Globus pallidus (tissue), 1 donor: ENCODE measurements at places on chromosomes 4 and X.

DNA sequence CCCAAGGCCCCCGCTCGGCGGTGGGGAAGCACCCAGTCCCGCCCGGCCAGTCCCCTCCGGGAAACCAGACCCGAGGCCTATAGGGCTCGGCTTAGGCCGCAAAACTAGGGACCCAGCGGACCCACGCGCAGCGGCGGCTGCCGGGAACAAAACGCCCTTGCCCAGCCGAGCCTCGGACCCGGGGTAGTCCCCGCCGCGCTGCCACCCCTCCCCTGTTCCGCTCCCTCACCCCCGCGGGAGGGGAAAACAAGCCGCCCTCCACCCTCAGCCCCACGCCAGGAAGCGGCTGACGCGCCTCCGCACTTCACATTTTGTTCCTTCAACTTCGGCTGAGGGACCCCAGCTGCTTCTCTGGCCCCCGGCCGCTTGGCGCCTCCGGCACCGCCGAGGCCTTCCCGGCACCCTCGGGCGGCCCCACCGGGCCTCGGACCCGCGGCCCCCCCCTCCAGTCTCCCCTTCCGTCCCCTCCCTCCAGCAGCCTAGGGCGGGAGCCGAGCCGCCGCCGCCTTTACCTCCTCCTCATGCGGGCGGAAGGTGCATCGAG is 694 bp downstream of the PDS5A start:
- DNase-seq = no peak

DNA sequence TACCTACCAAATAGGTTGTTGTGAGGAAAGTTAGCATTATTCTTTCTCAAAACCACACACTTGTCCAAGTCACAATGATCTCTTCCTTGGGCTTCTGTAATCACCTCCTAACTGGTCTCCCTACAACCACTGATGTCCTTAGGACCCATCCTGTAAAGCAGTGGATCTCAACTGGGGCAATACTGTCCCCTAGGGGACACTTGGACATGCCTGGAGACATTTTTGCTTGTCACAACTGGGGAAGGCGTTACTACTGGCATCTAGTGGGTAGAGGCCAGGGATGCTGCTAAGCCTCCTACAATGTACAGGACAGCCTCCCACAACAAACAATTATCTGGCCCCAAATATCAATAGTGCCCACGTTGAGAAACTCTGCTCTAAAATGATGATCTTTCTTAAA is 118.7 kb upstream of the AP1S2 start:
- peak; percentile 70 for DNase-seq

DNA sequence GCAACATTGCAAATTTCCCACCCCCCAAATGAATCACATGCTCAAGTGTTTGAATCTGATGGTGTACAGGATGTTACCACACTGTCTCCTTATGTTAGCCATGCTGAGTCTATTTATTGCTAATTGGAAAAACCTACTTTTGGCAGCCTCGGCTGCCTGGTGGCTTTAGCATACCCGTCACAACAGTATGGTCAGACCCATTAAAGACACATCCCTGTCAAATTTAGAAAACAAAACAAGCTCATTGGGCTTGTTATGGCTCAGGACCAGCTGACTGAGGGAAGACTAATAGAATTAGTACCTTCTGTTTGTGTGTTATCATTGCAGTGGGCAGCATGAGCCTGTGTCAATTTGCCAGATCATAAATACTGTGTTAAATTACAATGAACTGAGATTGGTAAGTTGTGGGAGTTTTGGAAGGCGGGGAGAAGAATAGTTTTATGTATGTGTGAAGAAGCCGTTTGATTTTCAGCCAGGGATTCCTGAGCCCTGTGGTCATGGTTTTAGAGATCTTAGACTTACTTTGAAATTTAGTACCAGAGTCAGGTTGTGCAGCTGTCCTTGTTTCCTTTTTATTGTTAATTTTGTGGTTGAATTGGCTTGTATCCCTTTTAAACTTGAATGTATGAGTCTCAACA is 66.8 kb downstream of the POLA1 start:
- DNase-seq = no peak

DNA sequence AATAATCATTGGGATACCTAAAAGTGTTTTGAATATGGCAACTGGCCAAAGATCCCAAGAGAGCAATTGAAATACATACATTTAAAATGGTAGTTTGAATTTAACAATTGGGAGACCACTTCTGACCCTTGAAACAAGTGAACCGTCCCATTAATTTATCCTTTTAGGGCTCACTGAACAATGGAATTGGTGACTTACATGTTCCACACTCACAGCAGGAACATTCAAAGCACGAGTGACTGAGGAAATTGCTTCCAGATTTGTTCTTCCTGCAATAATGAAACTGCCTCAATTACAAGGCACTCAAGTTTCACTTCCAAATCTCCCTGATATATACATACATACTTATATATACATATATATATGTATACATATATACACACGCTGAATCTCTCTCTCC is 20.6 kb downstream of the SLC39A8 start:
- no peak for DNase-seq

DNA sequence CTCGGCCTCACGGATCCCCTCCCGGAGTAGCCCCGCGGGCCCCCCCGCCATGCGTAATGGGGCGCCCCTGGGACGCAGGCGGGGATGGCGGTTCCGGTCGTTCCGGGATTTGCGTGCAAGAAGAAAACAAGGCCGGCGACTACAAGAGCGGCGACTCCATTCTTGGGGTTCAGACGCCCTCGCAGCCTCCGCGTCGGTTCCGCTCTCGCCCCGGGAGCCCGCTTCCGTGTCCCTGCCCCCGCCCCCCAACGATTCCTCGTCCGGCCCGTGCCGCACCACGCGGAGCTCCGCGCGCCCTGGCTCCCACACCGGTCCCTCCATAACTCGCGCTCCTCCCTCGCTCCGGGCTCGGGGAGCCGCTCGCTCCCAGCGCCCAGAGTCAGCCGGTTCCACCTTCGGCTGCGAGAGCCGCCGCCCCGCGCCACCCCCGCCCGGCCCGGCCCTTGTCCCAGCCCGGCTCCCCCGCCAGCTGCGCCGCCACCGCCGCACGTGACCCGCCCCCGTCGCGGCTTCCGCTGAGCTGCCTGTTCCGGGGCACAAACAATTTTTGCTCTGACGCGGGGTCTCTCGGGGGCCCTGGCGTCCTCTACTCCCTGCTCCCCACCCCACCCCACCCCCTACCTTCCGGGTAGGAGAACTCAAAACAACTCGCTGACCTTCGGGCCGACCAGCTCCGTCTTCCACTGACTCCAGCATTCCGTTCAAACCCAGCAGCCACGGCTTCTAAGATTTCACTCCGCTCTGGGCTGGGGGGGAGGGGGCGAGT is 78.8 kb upstream of the BCOR start:
- no peak for DNase-seq

GRCh38 chrX:7378406-7378805 is 230.5 kb upstream of the PUDP start:
- DNase-seq = no peak

- DNase-seq = no peak
Measured at GRCh38 chr4:6945052-6945409, 35.4 kb downstream of the TBC1D14 start.

GRCh38 chr4:119049342-119049741 is 86.3 kb upstream of the MYOZ2 start:
- DNase-seq = no peak

GRCh38 chrX:111010111-111010510 is 85.9 kb upstream of the PAK3 start:
- no peak for DNase-seq

DNA sequence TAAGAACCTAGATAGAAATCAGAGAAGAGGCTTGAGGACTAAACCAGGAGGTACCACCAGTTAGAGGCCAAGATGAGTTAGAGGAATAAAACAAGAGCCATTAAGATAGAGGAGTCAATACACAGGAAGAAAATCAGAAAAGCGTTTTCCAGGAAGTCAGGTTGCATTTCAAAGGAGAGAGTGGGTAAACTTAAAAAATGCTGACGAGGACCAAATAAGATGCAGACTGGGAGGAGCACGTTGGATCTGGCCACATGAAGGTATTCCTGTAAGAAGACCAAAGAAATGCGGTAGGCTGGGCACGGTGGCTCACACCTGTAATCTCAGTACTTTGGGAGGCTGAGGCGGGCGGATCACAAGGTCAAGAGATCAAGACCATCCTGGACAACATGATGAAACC is 533.1 kb upstream of the TENM3 start:
- no peak for DNase-seq

DNA sequence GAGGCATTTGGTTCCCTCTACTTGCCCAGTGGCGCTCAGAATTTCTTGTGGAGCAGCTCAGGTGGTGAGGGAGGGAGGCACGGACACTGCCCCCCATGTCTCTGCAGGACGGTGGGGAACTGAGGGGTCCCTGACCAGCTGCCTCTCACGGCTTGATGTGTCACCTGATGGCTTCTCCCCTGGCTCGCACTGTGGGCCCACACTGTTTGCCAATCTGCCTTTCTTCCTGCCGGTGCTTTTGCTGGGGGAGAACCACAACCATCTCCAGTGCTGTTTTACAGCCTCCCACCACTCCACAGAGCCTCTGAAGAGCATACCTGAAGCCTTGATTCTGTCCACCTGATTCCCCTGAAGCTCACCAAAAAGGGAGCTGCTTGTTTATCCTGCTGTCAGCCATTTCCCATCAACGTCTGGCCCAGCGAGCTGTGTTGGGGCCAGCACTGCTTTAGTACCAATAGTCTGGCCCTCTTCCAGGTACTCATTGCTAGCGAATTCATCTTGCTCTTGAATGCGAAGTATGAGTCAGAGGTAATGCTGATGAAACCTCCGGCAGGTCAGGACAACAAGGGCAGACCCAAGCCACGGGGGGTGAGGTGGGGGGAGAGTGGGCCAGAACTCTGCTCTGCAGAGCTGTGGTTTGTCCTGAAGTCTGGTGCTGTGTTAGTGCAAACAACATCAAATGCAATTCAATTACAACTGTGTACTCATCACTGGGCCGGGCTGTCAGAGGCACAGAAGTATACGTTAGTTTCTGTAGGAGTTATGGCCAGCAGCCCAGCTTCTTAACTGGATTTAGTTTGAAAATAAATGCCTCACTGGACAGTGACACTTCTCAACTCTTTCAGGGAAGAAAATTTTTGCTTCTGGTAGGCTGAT is 208.3 kb upstream of the JADE1 start:
- peak; percentile 47 for DNase-seq

- DNase-seq = no peak
Measured at GRCh38 chrX:101274198-101274597, 16.9 kb downstream of the TAF7L start.

DNA sequence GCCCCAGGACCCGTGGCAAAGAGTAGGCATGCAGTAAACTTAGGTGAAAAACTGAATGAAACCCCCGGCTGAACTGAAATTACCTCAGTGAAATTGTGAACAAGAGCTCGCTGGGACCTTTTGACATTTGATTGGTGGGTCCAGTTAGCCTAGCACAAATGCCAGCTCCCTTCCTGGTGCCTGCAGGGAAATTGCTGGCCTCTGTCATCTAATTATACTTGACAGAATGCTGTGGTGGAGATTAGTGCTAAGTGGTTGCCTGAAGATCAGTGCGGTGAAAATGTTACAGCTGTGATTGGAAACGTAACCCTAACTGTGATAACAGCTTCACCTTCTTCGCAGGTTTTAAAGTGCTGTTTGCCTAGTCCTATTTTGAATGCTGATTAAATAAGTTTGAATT is 43.0 kb downstream of the ADD1 start:
- DNase-seq = no peak

- no peak for DNase-seq
Measured at GRCh38 chrX:153468008-153468580, 2.3 kb downstream of the HAUS7 start.

- DNase-seq = no peak
Measured at GRCh38 chr4:112968451-112969159, 80.8 kb upstream of the ANK2 start.

DNA sequence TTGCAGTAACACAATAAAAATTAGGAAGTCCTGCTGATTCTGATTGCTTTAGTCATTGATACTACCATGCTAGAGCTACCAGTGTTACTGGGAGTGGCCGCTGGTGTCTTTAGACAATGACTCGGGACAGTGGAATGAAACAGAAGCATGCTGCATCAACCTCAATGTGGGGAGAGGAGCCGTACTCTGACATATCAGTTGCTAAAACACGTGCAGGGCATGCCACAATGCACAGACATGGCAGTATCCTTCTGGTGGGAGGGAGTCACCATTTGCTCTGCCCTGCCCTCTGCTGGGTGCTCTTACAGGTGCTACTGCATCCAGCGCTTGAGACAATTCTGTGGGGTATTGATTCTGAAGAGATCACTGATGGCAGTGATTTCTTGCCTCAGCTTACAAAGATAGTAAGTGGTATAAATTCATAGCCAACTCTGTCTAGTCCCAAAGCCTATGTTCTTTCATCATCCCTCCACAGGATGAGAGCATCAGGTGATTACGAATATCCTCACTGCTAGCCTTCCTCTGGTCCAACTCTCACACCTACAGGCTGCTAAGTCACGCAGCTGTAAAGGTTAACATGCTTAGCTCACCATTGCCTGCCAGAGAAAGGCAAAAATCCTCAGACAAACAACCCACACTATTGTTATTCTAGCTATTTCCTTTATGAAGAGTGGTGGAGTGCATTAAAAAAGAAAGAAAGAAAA is 43.7 kb downstream of the NSG1 start:
- peak; percentile 41 for DNase-seq

DNA sequence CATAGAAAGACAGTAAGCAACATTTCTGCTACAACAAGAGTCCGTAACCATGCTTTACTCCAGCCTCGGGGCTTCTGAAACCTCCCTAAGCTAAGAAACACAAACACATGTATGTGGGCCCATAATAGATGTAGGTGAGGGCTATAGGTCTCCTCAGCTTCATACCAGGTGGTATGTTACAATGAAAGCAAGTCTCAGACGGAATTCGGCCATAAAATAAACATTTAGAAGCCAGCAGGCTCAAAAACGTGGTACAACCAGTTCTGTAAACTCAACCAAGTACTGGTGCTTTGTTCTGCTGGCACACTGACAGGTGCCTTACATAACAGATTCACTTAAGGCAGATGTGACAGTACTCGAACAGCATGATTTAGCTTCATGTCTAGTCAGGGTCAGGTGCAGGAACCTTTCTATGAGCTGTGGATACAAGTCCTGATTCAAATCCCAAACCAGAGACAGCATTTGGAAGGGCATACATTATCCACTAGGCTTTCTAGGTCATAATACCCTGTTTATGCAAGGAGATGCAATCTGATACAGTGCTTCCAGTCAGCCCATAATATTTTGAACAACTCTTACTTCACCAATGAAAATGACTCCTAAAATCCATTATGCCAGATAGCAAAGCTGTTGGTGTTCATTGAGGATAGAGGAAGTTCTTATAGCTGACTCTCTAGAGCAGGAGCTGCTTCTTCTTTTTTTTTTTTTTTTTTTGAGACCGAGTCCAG is 113.8 kb upstream of the ENPP6 start:
- no peak for DNase-seq

DNA sequence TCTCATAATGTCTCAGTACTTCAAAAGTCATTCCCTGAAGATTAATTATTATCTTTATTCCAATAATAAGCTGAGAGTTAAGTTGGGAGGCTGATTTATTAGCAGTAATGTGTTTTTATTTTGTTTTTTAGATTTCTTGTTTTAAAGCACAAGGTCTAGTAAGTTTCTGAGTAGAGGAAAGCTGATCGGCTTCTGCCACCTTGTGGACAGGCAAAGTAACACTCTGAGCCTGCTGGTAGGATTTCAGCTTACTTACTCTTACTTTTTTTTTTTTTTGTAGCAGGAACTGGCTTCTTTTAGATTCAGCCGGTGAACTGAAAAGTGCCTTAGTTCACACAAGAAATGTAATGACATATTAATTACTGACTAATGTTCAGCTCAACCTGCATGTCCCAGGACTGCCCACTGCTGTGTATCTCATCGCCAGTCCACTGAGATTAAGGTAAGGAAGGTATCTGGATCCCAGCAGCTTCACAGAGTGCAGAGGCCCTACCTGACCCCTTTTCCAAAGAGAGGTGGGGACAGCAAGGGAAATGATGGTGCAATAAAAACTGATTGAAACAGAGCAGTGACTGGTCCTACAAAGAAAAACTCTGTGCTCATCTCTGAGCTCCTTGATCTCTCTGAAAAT is 126.5 kb downstream of the ADGRA3 start:
- peak; percentile 50 for DNase-seq
